ENCODE measurements at places on chromosomes 12 and 14. TPM values are rescaled to one million over a fixed set of nuclear protein-coding genes. Genes with fewer than 3 reads are reported as not detected.

- H3K27me3 ChIP-seq, result no peaks in the 10 kb centered on the region
- no peaks in the 10 kb centered on the region for H3K4me1 ChIP-seq
- H3K4me3 ChIP-seq, result no peak overlapping the region
- H3K27ac ChIP-seq, result no peak overlapping the region
- H3K36me3 ChIP-seq, result peaks cover 6% of the 10 kb centered on the region
These were observed 28.4 kb upstream of the A2M start for GRCh38 chr12:9143929-9144729.

DNA sequence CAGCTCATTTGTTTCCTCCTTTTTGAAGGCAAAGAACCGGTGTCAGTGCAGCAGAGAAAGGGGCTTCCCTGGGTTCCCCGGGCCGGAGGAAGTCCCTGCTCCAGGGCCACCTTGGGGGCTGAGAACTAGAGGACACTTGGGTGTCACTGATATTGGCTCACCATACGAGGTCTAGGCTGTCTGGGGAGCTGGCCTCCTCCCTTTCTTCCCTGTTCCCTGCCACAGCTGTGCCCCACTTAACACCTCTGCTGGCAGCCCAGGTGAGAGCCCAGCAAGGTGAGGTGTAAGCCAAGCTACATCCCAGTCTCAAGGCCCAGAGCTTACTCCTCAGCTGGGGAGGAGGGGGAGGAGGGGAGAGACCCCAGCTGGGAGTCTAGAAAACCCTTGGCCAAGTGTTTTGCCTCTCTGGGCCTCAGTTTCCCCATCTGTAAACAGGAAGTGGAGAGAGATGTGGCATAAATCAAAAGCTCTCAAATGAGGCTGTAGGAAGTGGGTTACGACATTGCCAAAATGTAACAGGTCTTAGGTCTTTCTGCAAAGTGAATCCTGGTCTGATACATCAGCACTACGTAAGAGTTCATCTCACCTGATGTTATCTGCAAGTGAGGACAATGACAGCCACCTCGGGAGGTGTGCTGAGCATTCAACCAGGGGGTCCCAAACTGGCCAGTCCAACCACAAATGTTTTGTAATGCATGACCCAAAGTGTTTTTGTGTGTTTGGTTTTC lies 25.5 kb downstream of the RASAL1 start:
- H3K27me3 ChIP-seq, result no peaks in the 10 kb centered on the region
- H3K27ac ChIP-seq, result no peak overlapping the region
- no peak for DNase-seq
- H3K36me3 ChIP-seq, result no peaks in the 10 kb centered on the region
- H3K4me1 ChIP-seq, result peaks cover 14% of the 10 kb centered on the region

- H3K27ac ChIP-seq, result no peak overlapping the region
- no peaks in the 10 kb centered on the region for H3K36me3 ChIP-seq
These were observed 25.4 kb downstream of the EML1 start for GRCh38 chr14:99818503-99819036.

- no peaks in the 10 kb centered on the region for H3K36me3 ChIP-seq
- no peak overlapping the region for H3K27ac ChIP-seq
- no peak for DNase-seq
- peaks cover 7% of the 10 kb centered on the region for H3K4me1 ChIP-seq
- H3K4me3 ChIP-seq, result no peak overlapping the region
These were observed 12.2 kb upstream of the CLEC2A start for GRCh38 chr12:9944391-9944790.

- no peaks in the 10 kb centered on the region for H3K27me3 ChIP-seq
- H3K27ac ChIP-seq, result no peak overlapping the region
- H3K4me3 ChIP-seq, result no peak overlapping the region
- no peaks in the 10 kb centered on the region for H3K4me1 ChIP-seq
- no peaks in the 10 kb centered on the region for H3K36me3 ChIP-seq
These were observed 203.6 kb downstream of the NOVA1 start for GRCh38 chr14:26394150-26394810.

Gene SLC25A47
- not detected for total RNA-seq

Gene EPS8
- total RNA-seq, result 0.80 TPM

Gene SAMD15
- total RNA-seq, result not detected

All from CD4-positive, alpha-beta T cell (primary cell).